ENCODE measurements at places on chromosomes 3 and 15.
A peak's percentile ranks its signal among the peaks of the same experiment; 100 is the strongest.

- no peak for DNase-seq
Measured at GRCh38 chr15:99455789-99456160, 110.0 kb upstream of the MEF2A start.

GRCh38 chr15:99424978-99425656 is 140.7 kb upstream of the MEF2A start:
- peak; percentile 67 for DNase-seq

- no peak for DNase-seq
Measured at GRCh38 chr15:71458089-71458660, 342.9 kb downstream of the THSD4 start.

- DNase-seq = no peak
Measured at GRCh38 chr15:34018021-34018645, 20.9 kb downstream of the AVEN start.

DNA sequence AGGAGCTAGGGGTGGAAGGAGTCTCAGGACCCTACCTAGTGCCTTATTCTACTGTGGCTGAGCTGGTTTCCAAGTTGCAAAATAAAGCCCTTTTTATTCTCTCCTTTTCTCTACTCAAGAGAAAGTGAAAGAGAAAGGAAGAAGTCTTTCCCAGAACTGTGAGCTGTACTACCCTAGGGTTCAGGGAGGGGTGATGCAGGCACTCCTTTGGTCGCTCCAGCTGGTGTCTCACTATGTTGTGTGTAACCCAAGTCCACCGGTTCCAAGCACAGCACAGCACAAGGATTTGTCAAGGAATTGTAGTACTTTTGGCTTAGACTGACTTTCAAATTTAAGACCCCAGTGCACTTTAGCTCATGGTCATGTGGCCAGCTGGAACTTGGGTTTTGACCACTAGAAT is 1721.7 kb downstream of the OTOL1 start:
- DNase-seq = no peak

DNA sequence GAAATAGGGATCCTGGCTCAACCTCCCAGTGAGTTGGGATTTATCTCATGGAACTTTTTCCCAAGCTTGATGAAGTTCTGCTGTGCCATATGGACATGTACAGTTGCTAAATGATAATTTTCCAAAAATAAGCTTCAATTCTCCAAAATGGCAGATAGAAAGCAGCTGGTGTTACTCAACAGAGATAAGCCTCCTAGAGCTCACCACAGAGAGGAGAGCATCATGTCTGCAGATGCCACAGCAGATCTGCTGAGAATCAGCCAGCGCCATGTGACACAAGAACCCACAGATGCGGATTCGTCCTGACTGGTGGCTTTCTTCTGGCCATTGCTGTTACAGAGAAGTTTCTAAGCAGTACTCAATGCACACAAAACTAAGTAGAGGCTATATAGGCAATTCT is 50.6 kb downstream of the AGTR1 start:
- no peak for DNase-seq

- DNase-seq = no peak
Measured at GRCh38 chr3:145900056-145900829, 260.7 kb downstream of the PLOD2 start.

- no peak for DNase-seq
Measured at GRCh38 chr3:131282967-131283366, 98.6 kb upstream of the NUDT16 start.

- no peak for DNase-seq
Measured at GRCh38 chr15:101142711-101143110, 109.1 kb downstream of the CHSY1 start.

- DNase-seq = no peak
Measured at GRCh38 chr3:42451546-42452230, 41.3 kb upstream of the LYZL4 start.

DNA sequence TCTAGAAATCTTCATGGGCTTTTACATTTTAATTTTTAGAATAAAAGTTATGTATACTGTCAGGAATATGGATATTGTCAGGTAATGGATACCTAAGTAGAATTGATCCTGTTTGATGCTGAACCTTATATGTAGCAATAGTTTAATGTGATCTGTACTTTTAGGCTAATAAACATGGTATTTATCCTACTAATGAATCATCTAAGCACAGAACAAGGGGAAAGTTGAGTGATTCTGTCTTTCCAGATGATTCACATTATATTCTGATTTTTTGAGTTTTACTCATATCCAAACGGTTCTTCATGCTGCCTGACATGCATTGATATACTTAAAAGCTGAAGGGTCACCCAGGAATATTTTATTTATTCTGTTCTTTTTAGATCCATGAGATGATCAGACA is 34.5 kb downstream of the FANCI start:
- no peak for DNase-seq

GRCh38 chr3:33665294-33665693 is 52.8 kb downstream of the CLASP2 start:
- DNase-seq = no peak

- no peak for DNase-seq
Measured at GRCh38 chr3:197564097-197564843, 8.5 kb upstream of the BDH1 start.

GRCh38 chr3:191387441-191388077 is 57.2 kb upstream of the UTS2B start:
- no peak for DNase-seq

DNA sequence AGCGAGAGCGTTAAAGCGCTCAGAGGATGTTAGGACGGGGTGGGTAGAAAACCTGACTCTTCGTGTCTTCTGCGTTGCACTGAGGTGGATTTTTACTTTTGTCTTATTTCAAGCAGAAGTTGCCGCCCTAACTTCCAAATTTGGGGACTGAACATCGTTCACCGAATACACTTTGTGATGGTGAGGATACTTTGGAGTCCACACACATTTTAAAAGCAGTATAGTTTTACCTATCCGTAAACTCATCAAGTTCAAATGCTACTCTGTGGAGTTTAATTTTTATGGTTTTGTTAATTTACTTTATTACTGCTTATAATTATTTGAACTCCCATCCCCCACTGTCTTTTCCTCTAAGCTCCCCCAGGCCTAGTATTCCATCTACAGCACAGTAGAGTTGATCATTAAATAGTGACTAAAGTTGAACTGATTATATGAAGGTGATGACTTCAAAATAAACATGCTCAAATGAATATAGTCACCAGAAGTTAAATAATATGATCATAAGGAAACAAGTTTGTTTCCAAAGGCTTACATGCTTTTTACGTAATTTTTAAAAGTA is 617 bp upstream of the EOGT start:
- no peak for DNase-seq

- no peak for DNase-seq
Measured at GRCh38 chr3:126197854-126198584, 17.6 kb upstream of the ALDH1L1 start.

- DNase-seq = no peak
Measured at GRCh38 chr15:57827021-57827420, 120.5 kb downstream of the POLR2M start.

- no peak for DNase-seq
Measured at GRCh38 chr3:177589911-177590381, 392.7 kb upstream of the TBL1XR1 start.

- no peak for DNase-seq
Measured at GRCh38 chr15:76954744-76955143, 23.2 kb downstream of the RCN2 start.

- DNase-seq = no peak
Measured at GRCh38 chr15:80710635-80711554, 15.8 kb downstream of the ABHD17C start.

DNA sequence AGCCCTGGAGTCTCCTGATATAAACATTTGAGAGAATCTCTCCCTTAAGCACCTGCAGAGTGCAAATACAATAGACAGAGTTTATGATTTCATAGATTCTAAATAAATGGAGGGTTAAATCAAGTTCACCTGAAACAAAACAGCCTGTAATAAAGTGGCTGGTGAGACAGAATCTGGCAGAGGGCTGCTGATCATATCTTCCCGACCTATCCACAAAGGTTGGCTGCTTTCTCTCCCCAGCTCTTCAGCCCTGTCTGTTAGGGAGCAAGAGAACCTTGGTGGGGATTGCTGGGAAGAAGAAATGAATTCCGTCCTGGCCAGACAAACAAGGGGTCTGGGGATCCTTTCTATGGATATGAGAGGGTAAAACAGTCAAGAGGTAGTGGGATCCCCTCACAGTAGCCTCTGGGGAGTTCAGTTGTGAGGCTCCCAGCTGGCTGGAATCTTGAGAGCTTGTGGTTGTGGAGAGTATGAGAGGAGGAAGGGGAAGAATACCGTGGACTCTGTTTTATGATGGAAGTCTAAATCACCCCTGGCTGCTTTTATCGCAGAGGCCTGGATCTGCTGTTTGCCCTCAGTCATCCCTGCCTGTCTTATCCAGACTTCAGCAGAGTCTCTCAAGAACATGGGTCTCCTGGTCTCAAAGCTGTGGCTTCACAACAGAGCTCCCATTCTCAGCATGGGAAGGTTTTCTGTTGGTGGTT is 451.3 kb downstream of the NTRK3 start:
- no peak for DNase-seq

- no peak for DNase-seq
Measured at GRCh38 chr15:44147636-44148035, 47.4 kb downstream of the FRMD5 start.

GRCh38 chr3:143571548-143571947 is 276.7 kb downstream of the SLC9A9 start:
- DNase-seq = no peak

DNA sequence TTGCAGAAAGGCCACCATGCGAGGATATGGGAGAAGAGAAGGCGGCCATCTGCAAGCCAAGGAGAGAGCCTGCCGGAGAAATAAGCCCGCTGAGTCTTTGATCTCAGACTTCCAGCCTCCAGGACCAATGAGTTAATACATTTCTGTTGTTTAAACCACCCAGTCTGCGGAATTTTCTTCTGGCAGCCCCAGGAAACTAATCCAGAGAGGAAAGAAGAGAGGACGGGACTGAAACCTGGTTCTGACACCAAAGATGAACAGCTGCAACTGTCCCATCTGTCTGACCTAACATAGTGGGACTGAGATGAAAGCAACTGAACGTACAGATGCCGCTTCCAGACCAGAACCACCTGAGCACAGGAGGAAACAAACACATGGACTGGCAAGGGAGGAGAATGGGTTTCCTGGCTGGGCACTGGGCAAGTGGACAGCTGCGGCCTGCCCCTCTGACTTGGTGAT is 32.3 kb downstream of the VGLL4 start:
- no peak for DNase-seq

DNA sequence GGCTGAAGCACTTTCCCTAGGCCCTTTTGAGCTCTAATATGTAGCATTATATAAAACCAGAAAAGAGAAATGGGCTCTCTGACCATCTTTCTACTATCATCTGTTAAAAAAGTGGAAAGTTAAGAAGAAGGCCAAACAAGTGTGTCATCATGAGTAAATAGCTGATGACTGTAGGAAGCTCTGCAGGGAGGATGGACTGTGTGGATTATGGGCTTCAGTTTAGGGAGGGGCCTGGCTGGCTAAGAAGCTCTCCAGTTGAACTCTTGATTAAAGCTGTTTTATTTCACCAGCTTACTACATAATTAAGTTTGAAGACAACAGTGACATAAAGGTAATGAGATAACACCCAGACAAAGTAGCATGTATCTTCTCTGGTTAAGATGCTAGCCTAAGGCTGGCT is 30.6 kb downstream of the INTS14 start:
- no peak for DNase-seq

DNA sequence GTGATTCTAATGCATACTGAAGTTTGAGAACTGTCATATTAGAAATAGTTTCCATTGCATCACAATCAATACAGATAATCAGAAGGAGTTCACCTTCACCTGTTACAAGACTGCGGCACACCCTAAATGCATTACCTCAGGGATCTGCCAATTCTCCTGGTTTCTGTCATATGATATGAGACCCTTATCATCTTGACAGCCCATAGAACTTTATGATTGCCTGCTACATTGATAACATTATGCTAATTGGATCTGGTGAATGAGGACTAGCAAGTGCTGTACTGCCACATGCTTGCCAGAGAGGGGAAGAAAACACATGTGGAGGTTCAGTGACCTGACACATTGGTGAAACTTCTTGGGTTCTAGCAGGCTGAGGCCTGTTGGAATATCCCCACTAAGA is 41.4 kb downstream of the FAH start:
- DNase-seq = no peak

- no peak for DNase-seq
Measured at GRCh38 chr3:149894205-149894604, 76.5 kb downstream of the PFN2 start.

GRCh38 chr3:72633121-72633520 is 215.1 kb downstream of the SHQ1 start:
- no peak for DNase-seq

DNA sequence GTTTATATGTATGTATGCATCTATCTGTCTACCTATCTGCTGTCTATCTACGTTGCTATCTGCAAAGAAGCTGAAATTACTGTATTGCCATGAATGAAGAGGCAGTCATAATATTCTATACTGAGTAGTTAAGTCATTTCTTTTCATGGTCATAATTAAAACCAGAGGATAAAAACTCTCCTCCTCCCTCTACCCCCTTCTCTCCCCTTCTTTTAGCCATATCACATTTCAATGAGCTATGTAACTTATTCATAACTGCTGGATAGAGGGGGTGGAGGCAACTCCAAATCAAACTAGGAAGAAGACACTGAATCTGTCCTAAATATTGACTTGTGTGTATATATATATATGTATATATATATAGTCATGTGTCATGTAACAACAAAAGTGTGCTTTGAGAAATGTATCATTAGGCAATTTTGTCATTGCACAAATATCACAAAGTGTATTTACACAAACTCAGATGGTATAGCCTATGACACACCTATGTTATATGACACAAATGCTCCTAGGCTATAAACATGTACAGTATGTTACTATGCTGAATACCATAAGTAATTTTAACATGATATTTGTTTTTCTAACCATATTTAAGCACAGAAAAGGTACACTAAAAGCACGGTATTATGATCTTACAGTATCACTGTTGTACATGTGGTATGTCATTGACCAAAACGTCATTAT is 229.7 kb upstream of the KCNMB2 start:
- no peak for DNase-seq

GRCh38 chr3:170520996-170521395 is 64.9 kb downstream of the SLC7A14 start:
- DNase-seq = no peak

- no peak for DNase-seq
Measured at GRCh38 chr3:173920386-173920785, 522.8 kb downstream of the NLGN1 start.

- DNase-seq = no peak
Measured at GRCh38 chr3:80261082-80261481, 493.3 kb upstream of the ROBO1 start.

DNA sequence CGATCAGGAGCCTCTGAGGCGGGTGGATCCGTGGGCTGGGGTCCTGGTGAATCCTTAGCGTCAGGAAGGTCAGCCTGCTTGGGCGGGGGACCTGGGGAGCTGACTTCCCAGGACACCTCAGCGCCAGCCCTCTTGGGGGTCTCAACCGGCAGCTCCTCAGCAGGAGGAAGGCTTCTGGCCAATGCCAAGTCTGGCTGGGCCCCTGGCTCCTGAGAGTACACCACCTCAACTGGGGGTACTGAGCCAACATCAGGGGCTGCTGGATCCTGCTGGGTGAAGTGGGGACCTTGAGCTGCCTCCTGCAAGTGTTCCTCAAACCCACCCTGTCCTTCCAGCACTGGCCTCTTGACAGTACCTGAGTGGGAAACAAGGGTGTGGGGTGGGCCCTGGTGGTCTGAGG is 3.1 kb downstream of the PRRT3 start:
- DNase-seq = no peak

All from activated naive CD4-positive, alpha-beta T cell (primary cell).